ENCODE measurements at places on chromosomes 1 and 21.
A peak's percentile ranks its signal among the peaks of the same experiment; 100 is the strongest.

GRCh38 chr21:42187976-42188653 lies 30.8 kb upstream of the ABCG1 start:
- peak; percentile 71 for DNase-seq

- no peak for DNase-seq
Measured at GRCh38 chr1:198873696-198874230, 234.9 kb downstream of the PTPRC start.

DNA sequence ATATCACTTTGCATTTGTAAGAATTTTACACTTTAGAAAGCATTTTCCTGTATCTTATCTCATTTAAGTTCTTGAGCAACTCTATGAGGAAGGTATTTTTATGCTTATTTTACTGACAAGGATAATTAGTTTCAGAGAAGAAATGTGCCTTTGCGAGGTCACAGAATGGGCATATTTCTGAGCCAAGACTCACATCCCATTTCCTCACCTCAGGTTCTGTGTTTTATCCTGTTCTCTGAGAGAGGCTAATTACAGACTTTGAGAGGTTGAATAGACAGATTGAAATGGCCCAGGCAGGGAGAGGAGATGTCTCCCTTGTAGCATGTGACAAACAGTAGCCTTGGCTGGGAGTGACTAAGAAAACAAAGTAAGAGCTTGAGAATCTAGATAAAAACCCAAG lies 39.1 kb upstream of the ZC3H11B start:
- DNase-seq: no peak

DNA sequence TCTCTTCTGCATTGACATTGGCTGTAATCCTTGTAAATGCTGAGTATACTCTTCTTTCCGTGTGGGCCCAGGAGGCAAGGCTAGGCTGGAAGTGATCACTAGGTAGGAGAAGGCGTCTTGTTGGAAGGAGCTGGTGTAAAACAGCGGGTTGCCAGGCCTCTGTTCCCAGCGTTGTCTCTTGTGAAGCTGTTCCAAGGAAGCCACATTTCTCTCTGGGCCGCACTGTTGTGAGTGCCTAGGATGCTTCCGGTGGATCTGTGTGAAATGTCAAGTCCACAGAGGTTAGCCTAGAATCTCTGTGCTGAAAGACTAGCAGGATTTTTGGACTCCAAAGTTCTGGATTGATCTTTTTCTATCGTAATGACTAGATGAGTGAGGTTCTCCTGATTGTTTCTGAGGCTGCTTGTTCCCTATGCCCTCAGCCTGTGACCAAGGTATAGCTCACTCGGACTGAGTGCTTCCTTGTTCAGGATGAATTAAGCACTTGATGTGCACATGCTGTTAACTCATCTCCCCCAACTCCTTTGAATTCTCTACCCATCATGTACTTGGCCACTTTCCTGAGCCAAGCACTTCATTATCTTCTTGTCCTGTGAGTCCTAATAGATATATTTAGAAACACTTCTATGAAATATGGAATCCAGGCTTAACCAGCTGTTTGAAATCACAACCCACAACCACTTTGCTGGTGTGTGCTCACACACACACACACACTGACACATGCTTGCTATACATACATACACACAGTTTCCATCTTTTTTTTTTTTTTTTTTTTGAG lies 63.3 kb downstream of the PBX1 start:
- no peak for DNase-seq

- DNase-seq: no peak
Measured at GRCh38 chr1:71014178-71014579, 33.4 kb downstream of the PTGER3 start.

DNA sequence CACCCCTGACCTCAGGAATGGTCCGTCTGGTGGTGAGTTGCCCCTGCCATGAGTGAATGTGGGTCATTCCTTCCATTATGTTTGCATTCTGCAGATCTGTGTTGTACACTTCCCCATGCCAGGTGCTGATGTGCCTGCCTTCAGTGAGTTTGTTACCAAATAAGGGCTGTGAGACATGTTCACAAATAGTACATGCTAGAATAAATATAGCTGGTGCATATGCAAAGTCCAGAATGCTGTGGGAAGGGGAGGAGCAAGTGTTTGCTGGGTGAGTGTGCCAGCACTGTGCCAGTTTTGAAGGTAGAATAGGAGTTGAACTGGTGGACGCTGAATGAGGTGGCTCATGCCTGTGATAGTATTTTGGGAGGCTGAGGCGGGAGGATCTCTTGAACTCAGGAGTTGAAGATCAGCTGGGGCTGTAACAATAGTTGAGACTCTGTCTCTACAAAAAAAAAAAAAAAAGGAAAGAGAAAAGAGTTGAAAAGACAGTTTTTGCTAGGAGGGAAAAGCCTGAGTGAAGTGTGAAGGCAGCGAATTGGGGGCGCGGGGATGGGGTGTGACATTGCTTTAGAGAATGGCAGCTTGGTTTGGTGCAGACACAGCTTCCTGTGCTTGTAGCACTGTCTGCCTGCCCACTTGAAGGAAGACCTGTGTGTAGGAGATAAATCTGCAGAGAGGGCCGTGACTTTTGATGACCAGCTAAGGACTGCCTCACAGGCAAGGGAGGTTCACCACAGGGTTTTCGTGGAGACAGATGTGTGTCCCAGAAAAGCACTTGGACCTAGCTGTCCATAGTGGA lies 61.1 kb downstream of the LGR6 start:
- DNase-seq: no peak

DNA sequence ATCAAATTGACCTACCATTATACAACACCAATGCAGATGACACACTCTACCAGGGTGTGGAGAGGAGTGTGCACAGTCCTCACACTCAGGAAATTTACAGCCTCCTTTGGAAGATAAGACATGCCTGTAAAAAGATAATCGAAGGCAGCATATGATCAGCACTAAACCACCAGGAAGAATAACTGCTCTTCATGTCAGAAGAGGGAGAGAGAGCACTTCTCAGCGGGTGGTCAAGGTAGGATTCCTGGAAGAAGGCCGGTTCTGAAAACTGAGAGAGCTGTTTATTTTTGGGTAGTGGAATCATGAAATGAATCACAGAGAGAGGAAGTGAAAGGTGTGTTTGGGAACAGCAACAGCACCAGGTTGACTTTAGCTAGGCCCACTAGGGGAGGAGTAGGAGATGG lies 14.0 kb upstream of the ZNF697 start:
- no peak for DNase-seq

GRCh38 chr1:228944296-228944695 lies 209.0 kb downstream of the RHOU start:
- DNase-seq: no peak

DNA sequence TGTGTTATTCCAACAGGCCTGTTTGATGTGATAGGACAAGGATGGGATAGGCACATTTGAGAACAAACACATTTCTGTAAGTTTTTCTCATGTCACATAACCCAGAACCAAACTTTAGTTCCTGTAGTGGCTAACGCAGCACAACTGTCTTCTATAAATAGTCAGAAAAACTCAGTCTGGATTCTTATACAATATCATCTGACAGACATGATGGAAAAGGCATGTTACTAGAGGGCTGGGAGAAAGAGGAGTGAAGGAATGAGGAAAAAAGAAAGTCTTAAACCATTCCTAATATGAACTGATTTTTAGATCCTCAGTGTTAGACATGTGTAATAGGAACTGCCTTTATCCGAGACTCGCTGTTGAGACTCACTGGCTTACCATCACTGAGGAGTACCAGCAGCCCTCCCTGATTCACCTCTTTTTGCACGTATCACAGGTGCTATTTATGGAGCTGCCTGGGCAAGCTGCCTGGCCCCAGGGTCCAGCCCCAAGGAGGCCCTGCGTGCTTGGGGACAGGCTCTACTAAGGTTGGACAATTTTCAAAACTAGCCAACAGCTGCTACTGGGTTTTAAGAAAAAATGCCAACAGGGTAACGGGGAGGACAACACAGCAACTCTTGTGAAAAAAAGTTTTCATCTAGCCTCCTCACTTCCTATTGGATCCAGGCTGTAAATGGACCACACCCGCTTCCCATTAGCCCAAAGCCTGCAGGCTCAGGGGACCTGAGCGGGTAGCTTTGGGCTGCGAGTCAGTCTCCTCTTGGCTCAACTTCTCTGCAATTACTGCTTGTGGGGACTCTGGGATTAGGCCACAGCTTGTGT lies 30.7 kb upstream of the SERBP1 start:
- no peak for DNase-seq

GRCh38 chr1:204729516-204729915 lies 44.0 kb upstream of the LRRN2 start:
- no peak for DNase-seq

GRCh38 chr1:118902711-118903191 lies 85.4 kb downstream of the TBX15 start:
- no peak for DNase-seq

Data from activated gamma-delta T cell treated with anti-CD3 and anti-CD28 coated beads, Interleukin-2, amount 50 U/mL, for 16 hours (primary cell).